NCI-H82 (cell line): ENCODE measurements at places on chromosomes 2 and 18.

DNA sequence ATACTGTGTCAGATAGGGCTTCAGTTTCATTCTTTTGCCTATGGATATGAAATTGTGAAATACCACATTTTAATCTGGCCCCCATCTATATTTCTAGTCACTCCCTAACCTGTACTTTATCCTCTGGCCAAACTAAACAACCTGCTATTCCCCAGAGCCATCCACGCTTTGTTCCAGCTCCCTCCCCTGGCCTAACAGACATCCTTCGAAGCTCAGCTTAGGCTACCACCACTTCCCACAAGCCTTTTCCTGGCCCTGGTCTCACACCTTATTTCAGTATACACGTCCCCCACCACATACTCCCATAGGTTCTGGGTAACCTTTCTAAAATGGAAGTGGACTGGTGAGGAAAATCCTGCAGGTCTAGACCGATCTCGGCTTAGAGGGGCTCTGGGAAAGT, 55.4 kb downstream of the MAP4K3 start:
- DNase-seq = peak; percentile 5

DNA sequence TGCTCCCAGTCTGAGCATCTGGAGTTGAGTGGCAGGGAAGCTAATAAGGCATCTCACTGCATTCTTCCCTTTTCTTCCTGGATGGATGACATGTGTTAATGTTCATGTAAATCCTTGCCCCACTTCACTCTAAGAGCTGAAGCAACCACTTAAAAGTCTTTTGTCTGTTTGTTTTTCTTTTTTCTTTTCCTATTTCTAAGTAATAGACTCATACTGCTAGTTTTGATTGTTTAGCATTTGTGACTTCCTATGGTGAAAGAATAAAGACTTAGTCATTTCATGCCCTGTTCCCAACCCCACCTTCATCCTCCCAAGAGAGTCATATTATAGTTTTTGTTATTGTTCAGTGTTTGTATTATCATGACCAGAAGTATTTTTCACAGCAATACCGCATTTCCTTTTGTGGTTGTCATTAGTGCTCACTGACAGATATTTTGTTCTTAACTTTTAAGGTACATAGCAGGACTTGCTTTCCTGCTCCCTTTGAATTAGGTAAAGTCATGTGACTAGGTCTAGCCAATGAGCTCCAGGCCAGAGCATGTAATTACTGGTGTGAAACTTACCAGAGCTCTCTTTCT, 18.1 kb upstream of the SPP2 start:
- no peak for DNase-seq

DNA sequence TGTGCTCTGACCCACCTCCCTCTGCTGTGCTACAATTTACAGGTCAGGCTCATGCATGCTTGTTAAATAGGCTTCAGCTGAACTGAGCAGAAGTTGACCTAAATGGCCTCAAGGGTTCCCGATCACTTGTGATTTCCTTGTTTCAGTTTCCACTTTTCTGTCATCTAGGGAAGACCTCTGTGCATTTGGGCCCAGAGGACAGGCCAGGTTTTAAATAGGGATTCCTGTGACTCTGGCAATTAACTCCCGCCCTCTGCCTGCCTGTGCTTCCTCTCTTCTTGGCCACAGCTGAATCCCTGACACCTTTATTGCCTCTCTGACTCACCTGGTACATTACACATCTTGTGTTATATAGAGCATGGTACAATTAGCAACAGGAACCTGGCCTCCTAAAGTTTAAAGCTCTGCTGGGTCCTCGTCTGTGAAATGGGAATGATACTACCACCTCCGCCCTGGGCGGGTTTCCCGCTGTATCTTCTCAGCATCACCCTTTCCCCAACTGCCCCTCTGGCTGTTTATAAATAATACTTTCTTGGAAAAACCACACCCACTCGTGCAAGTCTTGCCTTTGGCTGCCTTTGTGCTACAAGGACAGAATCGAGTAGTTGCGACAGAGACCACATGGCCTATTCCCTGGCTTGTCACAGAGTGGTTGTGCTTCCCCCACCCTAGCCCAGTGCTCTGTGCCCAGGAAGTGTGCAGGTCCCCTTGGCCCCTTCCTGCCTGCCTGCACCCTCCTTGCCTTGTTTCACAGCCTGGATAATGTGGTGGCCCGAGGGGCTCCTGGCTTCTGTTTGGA, 7.9 kb downstream of the CABLES1 start:
- no peak for DNase-seq

DNA sequence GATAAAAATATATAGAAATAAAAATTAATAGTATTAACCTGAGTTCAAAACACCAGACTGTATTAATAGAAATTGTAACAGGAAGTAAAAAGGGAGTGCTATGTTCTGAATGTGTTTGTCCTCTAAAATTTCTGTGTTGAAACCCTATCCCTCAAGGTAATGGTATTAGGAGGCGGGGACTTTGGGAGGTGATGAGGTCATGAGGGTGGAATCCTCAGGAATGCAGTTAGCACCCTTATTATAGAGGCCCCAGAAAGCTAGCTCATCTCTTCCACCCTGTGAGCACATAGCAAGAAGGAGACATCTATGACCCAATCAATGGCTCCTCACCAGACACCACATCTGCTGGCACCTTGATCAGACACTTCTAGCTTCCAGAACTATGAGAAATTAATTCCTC, 124.5 kb downstream of the CMPK2 start:
- peak; percentile 10 for DNase-seq

DNA sequence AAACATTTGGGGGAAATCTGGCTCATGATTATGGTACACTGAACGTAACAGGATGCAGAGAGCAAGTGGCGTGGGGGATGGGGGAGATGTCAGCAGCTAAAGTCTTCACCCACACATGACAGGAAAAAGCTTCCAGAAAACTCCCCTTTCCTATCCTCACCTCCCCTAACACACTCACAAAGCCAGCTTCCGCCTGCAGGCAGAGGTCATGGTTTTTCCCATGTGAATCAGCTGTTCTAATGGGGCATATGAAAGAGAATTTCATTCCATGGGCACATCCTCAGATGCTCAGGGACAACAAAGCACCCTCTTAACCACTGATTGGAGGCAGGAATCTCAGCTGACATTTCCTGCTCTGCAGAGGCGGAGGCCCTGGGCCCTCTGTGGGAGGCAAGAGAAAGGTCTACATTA, 129.1 kb downstream of the TSN start:
- DNase-seq = no peak

DNA sequence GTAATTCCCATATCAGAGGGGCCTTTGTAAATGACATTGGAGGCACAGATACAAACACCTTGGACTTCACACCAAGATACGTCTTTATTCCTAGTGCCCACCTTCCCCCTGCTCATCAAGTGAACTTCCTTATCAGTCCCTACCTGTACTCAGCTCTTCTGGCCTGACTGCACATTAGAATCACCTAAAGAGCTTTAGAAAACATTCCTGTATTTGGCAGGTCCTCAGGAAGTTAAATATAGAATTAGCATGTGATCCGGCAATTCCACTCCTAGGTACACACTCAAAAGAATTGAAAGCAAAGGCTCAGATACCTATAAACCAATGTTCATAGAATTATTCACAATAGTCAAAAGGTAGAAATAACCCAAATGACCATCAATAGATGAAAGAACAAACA, 46.6 kb downstream of the ALK start:
- no peak for DNase-seq

DNA sequence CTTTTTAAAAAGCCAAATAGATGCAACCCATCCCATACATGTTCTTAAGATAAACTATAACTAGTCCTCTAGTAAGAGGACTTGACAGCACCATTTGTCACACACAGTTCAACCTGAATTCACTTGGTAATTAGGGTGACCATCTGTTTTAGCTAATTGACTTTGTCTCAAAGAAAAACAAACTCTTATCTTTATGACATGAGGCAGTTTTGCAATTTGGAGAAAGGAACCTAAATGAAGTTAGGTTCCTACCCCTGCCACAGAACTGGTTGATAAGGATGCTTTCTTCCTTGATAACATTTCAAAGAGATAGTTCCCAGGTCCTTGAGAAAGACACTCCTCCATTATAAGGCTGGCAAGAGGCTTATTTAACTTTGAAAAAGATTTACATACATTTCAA, 57.4 kb upstream of the LRRTM1 start:
- DNase-seq = peak; percentile 97

GRCh38 chr2:154457286-154457685, 241.2 kb upstream of the KCNJ3 start:
- no peak for DNase-seq

GRCh38 chr2:206352571-206352970, 78.1 kb downstream of the ZDBF2 start:
- no peak for DNase-seq

- DNase-seq = no peak
Measured at GRCh38 chr2:230348787-230349186, 21.8 kb downstream of the SP140L start.

DNA sequence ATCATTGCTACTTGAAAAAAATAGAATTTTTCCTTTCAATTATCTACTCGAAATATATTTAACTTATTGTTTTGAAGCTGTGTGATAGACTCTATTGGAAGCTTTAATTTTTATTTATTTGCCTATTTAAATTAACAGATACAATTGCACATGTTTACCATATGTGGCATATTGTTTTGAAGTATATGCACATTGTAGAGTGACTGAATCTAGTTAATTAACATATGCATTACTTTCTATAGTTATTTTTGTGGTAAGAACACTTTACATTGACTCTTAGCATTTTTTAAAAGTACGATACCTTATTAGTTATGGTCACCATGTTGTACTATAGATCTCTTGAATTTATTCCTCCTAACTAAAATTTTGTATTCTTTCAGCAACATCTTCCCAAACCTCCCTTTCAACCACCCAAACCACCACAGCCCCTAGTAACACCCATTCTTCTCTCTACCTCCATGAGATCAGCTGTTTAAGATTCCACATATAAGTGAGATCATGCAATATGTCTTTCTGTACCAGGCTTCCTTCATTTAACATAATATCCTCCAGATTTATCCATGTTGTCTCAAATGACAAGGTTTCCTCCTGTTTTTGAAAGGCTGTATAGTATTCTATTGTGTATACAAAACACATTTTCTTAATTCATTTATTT, 58.5 kb upstream of the SPHKAP start:
- no peak for DNase-seq

GRCh38 chr2:57758686-57759085, 287.9 kb upstream of the VRK2 start:
- no peak for DNase-seq

- no peak for DNase-seq
Measured at GRCh38 chr2:20365249-20365817, 14.7 kb upstream of the PUM2 start.

- peak; percentile 74 for DNase-seq
Measured at GRCh38 chr2:107418708-107419107, 408.0 kb upstream of the RGPD4 start.

GRCh38 chr2:208982831-208983230, 441.0 kb upstream of the MAP2 start:
- DNase-seq = no peak

- DNase-seq = no peak
Measured at GRCh38 chr2:201972621-201973255, 60.9 kb upstream of the FZD7 start.

- peak; percentile 93 for DNase-seq
Measured at GRCh38 chr2:178304333-178304732, 110.0 kb downstream of the OSBPL6 start.

- no peak for DNase-seq
Measured at GRCh38 chr18:55236150-55236931, 277.1 kb upstream of the CCDC68 start.

- DNase-seq = no peak
Measured at GRCh38 chr2:191230174-191230573, 15.0 kb upstream of the MYO1B start.

GRCh38 chr2:149738767-149739166, 151.2 kb upstream of the MMADHC start:
- no peak for DNase-seq

GRCh38 chr2:88307817-88308216, 137.7 kb downstream of the THNSL2 start:
- DNase-seq = peak; percentile 69

- no peak for DNase-seq
Measured at GRCh38 chr2:238422285-238422684, 4.4 kb upstream of the ASB1 start.

DNA sequence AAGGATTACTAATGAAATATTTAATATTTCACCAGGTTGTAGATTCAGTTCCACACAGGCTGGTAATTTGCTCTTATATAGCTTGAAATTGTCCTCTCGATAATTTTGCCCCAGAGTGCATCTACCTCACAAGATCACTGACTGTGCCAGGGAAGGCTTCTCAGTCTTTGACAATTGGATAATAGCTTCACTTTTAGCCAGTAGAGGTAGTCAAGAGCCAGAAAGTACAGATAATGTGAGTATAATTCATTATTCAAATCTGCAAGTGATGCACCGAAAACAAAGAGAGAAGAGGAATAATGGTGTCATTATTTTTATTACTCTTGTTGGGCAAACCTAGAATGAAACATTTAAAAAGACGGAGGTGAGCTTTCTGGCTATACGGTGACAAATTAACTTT, 292.8 kb downstream of the EN1 start:
- no peak for DNase-seq

DNA sequence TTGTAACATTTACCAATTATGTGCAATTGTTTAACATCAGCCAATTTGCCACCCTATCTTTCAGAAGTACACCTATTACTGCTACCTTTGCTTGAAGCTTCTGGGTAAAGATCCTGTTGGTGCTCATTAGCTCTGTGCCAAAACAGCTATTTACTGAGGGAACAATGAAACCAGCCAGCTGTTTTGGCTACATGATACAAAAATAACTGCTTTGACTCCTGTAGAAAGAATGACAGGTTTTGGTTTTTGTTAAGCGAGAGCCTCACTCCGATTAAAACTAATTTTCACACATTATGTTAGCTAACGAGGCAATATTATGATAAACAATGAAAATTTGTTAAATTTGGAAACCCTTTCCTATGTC, 907.0 kb downstream of the EPHA4 start:
- no peak for DNase-seq

GRCh38 chr2:181471783-181472182, 14.6 kb downstream of the ITGA4 start:
- DNase-seq = no peak

DNA sequence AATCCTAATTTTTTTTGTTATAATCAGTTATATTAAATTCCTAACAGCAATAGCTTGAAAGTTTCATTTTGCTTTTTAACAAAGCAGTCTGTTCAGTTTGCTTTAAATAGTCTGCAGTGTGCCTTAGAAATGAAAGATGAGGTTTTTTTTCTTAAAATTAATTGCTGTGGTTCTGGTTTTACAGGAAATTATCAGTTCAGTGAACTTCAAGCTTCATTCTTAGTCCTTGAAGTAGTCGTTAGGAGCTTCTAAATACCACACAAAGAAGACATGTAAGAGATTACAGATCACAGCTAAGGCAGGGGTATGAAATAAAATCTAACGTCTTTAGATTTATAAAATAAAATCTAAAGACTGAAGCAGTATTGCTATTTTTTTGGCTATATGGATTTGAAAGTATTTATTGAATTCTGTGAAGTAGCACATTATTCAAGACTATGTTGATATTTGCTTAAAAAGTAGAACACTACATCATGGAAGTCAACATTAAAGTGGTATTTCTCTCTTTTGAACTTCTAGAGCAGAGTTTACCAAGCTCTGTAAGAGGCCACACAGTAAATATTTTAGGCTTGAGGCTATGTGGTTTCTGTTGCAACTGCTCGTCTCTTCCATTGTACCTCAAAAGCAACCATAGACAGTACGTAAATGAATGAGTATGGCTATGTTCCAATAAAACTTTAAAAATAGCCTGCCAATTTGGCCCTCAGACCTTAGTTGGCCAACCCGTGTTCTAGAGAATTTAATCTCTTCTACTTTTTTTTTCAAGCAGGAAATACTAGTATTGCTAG, 81.5 kb upstream of the STON1 start:
- DNase-seq = peak; percentile 17

- no peak for DNase-seq
Measured at GRCh38 chr18:69123421-69123820, 277.3 kb upstream of the DOK6 start.

GRCh38 chr2:241354668-241355658, 1.1 kb upstream of the FARP2 start:
- DNase-seq = peak; percentile 95
